ENCODE measurements at places on chromosomes 1 and 21.

DNA sequence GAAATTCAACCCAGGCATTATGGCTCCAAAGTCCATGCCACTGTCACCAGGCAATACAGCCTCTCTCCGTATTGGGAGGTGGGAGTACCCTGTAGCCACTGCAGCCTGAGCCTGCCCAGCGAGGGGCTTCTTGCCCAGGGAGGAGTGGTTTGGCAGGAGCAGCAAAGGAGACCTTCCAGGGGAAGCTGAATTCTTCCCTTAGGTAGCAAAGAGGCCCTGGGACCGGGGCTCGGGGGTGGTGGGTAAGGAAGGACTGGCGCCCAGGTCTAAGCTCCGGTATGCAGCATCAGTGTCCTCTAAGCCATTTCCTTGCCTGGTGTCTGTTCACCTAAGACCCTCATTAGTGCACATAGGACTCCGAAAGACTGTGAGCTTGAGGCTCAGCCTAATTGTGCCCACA is 17.0 kb downstream of the TNNT2 start:
- no peak for DNase-seq

- DNase-seq = no peak
Measured at GRCh38 chr1:8551613-8552489, 233.9 kb downstream of the SLC45A1 start.

GRCh38 chr21:24428591-24429199 is 1178.6 kb downstream of the MRPL39 start:
- DNase-seq = no peak

- no peak for DNase-seq
Measured at GRCh38 chr1:209307846-209308245, 275.7 kb upstream of the CAMK1G start.

GRCh38 chr1:160682983-160683865 is 28.4 kb downstream of the CD48 start:
- no peak for DNase-seq

- no peak for DNase-seq
Measured at GRCh38 chr1:182484531-182485257, 34.7 kb downstream of the RGSL1 start.

DNA sequence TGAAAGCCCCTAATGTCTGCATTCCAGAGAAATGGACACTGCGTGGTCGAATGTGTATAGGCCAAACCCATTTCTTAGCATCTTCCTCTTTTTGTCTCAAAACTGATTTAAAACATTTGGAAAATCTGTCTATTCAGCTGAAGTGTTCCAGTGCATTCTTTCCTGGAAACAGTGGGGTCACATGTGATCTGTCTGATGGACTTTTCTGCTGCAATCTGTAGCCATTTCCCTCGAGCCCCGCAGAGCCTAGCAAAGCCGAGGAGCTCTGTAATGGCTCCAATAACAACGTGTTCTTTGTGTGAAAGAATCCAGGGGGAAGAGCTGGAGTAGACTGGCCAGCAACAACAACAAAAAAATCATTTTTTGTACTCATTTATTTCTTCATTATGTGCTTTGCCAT is 329.3 kb downstream of the BARHL2 start:
- DNase-seq = no peak

GRCh38 chr1:205325334-205325884 is 3.9 kb upstream of the NUAK2 start:
- DNase-seq = peak; percentile 32

DNA sequence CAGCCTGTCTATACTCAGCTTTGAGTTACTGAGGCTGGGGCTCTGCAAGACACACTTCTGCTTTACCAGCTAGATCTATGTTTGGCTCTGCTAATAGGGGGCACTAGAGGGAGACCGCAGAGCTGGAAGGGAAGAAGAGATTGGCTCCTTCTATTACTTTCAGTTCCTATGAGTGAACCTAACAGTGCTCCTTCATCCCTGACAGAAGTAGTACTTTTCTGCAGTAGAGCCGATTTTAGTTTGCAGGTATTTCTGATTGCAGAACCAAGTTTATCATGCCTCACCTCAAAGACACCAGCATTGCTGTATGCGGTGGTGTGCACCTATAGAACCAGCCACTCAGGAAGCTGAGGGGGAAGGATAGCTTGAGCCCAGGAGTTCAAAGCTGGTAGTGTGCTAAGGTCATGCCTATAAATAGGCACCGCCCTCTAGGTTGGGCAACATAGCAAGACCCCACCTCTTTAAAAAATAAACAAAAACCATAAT is 5.7 kb upstream of the ZDHHC18 start:
- no peak for DNase-seq

DNA sequence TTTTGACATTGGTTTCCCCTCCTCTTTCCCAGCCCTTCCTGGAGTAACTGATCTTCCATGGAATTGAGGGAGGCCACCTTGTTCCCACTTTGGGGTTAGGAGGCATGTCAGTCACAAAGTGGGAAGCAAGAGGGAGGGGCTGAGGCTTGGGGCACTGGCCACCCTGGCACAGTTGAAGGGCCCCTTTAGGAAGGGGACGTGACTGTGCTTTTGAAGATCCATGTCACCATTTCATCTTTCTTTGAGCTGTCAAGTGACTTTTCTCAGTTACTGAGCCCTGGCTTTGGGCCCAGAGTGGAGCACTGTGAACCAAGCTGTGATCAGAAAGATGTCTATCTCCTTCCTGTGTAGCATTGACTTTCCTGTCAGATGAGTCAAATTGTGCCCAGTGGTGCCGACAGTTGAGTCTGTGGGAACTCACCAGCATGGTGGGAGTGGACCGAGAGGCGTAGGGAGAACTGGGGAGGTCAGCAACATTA is 38.5 kb upstream of the TDRD10 start:
- DNase-seq = peak; percentile 47

GRCh38 chr1:81978945-81979344 is 178.2 kb downstream of the ADGRL2 start:
- no peak for DNase-seq

DNA sequence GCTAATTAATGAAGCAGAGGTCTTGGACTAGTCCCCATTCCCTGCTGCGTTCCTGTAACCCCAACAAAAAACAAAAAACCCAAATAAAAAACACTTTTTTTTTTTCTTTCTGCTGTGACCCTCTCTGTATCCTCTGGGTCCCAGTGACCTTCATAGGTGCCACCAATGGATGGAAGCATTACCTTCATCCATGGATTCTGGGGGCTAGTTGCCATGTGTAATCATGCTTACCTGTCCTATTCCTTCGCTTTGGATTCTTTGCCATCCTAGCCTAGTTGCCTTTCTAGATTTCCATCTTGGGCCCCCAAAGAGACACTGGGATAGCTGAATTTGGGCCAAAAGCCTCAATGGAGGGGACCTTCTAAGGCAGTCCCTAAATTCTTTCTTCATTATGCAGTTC is 1208.7 kb downstream of the BRINP3 start:
- DNase-seq = no peak

DNA sequence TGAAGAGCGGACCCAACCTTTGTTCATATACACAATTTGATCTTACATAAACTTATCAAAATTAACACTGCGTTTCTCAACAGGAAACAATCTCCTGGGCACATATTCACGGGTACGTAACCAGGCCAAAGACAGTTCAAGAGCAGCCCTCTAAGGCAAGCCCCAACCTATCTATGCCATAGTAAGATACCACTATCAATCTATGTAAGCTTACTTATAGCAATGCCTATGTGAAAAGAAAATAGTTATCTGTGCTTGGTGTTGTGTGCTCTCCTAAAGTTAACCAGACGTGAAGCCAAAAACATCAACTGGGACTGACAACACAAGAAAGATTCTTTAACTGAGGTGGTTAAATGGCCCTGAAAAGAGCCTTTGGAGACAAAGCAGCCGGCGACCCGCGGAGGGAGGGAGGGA is 49.4 kb upstream of the BOLA1 start:
- DNase-seq = no peak

- no peak for DNase-seq
Measured at GRCh38 chr1:236311040-236311439, 29.3 kb upstream of the ERO1B start.

- no peak for DNase-seq
Measured at GRCh38 chr1:191690931-191691330, 467.3 kb upstream of the RGS18 start.

GRCh38 chr1:234292011-234292410 is 81.2 kb upstream of the COA6 start:
- no peak for DNase-seq

GRCh38 chr1:208089149-208089548 is 155.0 kb downstream of the PLXNA2 start:
- no peak for DNase-seq

DNA sequence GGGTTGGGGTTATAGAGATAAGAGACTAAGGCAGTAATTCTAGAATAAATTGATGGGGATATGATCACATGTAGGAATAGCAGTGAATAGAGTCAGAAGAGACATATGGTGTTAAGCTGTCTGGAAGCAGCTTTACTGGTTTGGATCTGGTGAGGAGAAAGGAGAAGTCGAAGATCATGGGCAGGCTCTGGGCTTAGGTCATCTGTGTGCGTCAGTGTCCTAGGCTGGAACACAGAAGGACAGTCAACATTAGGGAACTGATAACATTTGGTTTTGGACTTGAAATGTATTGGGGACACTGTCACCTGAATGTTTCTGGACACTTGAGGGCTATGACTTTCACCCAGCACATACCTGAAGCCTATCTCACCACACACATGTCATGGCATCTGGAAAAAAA is 13.9 kb upstream of the GRIK1 start:
- DNase-seq = no peak

DNA sequence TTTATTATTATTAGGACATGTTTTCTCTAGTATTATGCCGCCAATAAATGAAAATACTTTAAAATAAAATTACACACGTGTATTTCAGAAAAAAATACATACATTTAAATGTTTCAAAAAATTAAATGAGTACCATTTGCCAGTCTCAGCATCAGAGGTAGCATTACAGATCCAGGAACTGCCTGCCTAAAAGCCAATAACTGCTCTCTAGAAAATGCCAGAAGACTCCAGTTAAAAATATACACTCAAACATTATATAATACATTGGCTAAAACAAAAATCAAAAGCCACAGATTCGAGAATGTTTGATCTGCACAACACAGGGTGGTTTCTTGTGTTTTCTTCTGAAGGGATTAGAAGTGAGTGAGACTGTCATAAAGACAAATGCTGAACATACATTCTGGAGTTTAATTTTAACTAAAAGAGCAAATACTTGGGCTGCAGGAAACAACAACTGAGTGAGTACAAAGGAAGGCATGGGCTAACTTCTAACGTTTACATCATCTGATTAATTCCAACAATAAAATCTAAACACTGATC is 105.5 kb downstream of the RERE start:
- no peak for DNase-seq

GRCh38 chr1:164602480-164603093 is 43.6 kb downstream of the PBX1 start:
- no peak for DNase-seq

GRCh38 chr1:107477233-107477632 is 336.4 kb downstream of the NTNG1 start:
- DNase-seq = no peak

- DNase-seq = no peak
Measured at GRCh38 chr1:94936861-94937620, 10.1 kb upstream of the CNN3 start.

DNA sequence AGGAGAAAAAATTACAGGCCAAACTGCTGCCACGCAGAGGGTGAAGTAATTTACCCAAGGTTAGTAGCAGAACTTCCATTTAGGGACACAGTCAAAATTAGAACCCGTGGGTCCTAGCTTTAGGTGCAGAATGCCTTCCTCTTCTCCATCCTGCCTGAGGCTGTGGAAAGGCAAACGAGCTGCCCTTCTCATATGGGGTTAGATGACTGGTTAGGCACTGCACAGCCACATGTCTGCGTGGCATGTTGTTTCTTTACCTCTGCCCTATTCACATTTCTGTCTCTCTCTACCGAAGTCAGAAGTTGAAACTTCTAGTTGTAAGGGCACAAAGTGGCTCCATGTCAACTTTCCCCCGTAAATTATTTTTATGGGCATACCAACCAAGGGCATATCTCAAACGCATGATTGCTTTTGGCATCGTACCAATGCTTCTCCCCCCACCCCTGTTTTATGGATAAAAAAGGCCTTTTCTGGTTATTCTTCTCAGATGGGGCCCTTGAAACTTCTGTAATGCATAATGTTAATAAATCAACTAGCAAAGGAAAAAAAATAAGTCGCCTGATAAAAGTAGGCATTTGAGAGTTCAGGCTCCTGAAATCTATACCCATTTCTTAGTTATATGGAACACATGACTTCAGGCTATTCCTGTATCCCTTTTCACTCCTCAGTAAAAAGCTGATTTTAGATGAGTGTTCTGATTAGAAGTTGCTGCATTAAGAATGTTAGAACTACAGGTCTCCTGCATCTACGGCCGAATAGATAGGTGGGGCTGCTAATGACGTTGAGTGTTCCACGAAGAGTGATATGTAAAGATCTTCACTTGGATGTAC is 139.6 kb upstream of the NRIP1 start:
- DNase-seq = no peak

- DNase-seq = no peak
Measured at GRCh38 chr1:86687595-86687994, 16.8 kb upstream of the SH3GLB1 start.

DNA sequence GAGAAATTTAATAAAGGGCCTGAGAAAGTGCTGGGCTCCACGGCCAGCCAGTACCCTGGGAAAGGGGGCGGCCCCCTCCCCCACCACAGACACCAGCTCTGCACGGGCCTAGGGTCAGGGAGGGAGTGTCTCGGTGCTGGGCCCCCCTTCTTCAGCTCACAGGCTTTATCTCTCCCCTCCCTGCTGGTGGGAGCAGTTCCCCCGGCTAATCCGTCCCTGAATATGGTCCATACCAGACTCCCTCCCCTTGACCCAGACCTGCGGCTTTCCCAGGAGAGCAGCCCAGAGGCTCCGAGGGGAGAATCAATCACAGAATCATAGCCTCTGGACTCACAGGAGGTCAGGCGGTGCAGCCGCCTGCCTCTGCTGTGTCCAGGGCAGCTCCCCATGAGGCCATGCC is 26.0 kb upstream of the RSPO1 start:
- DNase-seq = no peak

DNA sequence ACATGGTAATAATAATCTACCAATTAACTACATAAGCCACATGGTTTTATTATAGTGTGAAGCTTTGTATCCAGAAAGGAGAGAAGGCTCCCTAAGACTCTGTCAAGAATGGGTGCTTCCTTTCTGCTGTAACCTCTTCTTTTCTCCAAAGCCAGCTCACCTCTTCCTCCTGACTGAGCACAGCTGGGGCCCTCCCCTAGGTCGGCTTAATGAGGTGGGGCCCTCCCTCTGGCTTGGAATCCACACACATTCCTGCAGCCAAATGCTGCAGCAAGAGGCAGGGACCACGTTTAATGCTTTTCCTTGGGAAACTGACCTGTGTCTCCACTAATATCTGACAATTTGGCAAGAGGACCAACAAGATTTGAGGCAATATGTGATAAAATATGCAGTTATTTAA is 94.8 kb downstream of the DSCAM start:
- no peak for DNase-seq

DNA sequence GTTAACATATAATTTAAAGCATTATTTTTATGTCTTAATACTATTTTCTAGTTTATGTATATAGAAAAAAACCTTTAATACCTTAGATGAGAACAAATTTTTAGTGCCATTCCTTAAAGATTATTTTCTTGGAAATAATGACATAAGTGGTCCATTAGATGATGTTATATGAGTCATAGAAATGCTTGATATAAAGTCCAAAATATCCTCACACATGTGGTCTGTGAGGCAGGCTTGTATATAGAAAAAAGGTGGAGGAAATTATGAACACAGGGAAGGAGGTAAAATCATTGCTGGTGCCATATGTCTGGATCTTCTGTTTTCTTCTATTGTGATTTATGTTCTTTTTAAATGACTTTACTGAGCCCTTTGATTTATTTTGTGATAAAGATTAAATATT is 79.3 kb downstream of the MAP3K7CL start:
- no peak for DNase-seq
